ENCODE measurements at places on chromosomes 3 and 15. TPM values are rescaled to one million over a fixed set of nuclear protein-coding genes. Genes with fewer than 3 reads are reported as not detected.

GRCh38 chr3:151895478-151896241 is 22.2 kb downstream of the SUCNR1 start:
- H3K4me3 ChIP-seq = no peak overlapping the region
- peaks cover 12% of the 10 kb centered on the region for H3K4me1 ChIP-seq
- H3K27me3 ChIP-seq = no peaks in the 10 kb centered on the region

GRCh38 chr3:107855710-107856109 is 235.1 kb downstream of the CD47 start:
- peak; percentile 18 for DNase-seq
- H3K4me3 ChIP-seq = no peak overlapping the region
- no peaks in the 10 kb centered on the region for H3K4me1 ChIP-seq
- H3K27me3 ChIP-seq = no peaks in the 10 kb centered on the region
- no peaks in the 10 kb centered on the region for H3K36me3 ChIP-seq

- no peaks in the 10 kb centered on the region for H3K4me1 ChIP-seq
- H3K4me3 ChIP-seq = no peak overlapping the region
- DNase-seq = no peak
- H3K36me3 ChIP-seq = no peaks in the 10 kb centered on the region
- no peak overlapping the region for H3K27ac ChIP-seq
- H3K27me3 ChIP-seq = no peaks in the 10 kb centered on the region
These were observed 8.9 kb downstream of the DLEC1 start for GRCh38 chr3:38047896-38048295.

DNA sequence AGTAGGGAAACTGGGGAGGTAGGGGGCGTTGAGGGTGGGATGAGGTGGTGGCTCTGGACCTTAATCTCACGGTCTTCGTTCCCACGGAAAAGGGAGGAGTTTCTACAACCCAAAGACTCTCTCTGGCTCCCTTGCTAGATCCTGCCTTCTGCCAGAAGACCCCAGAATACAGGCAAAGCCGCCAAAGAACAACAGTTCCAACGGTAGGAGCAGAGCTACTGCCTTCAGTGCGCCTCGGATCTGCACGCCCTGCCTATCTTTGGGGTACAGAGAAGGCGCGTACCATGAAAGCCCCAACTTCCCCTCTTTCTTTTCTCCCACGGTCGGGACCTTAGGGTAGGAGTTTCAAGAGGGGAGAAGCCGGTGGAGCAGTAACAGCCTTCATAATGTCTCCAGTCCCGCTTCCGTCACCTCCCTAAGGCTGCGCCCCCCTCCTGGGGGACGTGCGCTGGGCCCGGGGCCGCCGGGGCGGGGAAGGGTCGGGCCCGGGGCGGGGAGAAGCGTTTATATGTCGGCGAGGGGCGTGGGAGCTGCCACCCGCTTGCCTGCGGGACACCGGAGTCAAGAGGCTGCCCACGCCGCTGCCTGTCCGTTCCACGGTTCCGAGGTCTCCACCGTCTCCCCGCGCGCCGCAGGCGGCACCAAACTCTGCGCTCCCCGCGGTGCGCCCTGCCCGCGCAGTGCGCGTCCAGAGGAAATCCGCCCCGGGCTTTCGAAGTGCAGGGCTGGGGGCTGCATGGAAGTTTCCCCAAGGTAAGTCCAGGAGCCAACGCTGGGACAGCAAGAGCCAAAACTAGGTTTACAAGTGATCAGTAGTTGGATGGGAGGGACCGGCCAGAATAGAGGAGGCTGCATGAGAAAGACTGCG is at the start of gene COL6A6:
Gene COL6A6 (plus strand): TSS at position 533 of the 868 bp plus-strand sequence. CDS start 43,188 bp downstream, outside the sequence.
- DNase-seq = no peak
- no peaks in the 10 kb centered on the region for H3K4me1 ChIP-seq
- no peak within 1 kb of the TSS for H3K4me3 ChIP-seq
- no peak within 1 kb of the TSS for H3K27ac ChIP-seq
- H3K27me3 ChIP-seq = no peaks in the 10 kb centered on the region
- no peaks in the 10 kb centered on the region for H3K36me3 ChIP-seq

GRCh38 chr15:101450403-101451265 is 38.9 kb downstream of the PCSK6 start:
- no peak overlapping the region for H3K4me3 ChIP-seq
- peak overlapping the region; percentile 61 for H3K27ac ChIP-seq
- no peak for DNase-seq
- peaks cover 30% of the 10 kb centered on the region for H3K4me1 ChIP-seq

Gene COLQ
- total RNA-seq = 0.26 TPM
